Small intestine (tissue), 16 donors: ENCODE measurements at places on chromosomes 6 and 20. TPM values are rescaled to one million over a fixed set of nuclear protein-coding genes. Genes with fewer than 3 reads are reported as not detected.

SALL4 gene
- polyA plus RNA-seq: not detected

- H3K4me1 ChIP-seq: no peaks in the 10 kb centered on the region
- H3K36me3 ChIP-seq: no peaks in the 10 kb centered on the region
- no peaks in the 10 kb centered on the region for H3K27me3 ChIP-seq
- no peak for DNase-seq
- H3K27ac ChIP-seq: no peak overlapping the region
Measured at GRCh38 chr6:170142559-170142958, 148.3 kb downstream of the DLL1 start.

GRCh38 chr20:10239954-10240353 is 21.3 kb downstream of the SNAP25 start:
- H3K27ac ChIP-seq: no peak overlapping the region
- no peak overlapping the region for H3K4me3 ChIP-seq
- H3K4me1 ChIP-seq: no peaks in the 10 kb centered on the region
- H3K36me3 ChIP-seq: no peaks in the 10 kb centered on the region
- peak; percentile 19 for DNase-seq

DNA sequence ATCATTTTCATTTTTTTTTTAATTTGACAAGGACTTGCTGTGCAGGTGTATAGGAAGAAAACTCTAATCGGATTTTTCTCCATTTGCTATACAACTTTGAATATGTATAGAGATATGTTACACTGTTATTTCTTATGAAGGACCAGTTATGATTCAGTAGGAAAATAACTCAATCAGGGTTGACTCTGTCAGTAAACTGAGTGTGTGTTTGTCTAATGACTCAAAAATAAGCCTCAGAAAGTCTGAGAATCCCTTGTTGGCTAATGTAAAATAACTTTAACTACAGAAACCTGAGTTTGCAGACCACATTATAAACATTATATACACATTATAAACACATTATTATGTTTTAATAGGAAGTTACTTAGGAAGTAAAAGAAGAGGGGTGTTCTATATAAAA is 352.6 kb downstream of the RIMS1 start:
- H3K27ac ChIP-seq: no peak overlapping the region
- no peaks in the 10 kb centered on the region for H3K4me1 ChIP-seq
- no peak for DNase-seq
- H3K4me3 ChIP-seq: no peak overlapping the region
